CD4-positive, alpha-beta T cell treated with Interleukin-2 at 100 ng/mL for 4 hours (primary cell): ENCODE measurements at places on chromosomes 1 and 21.

GRCh38 chr1:150842343-150842742, 34.1 kb downstream of the ARNT start:
- no peak for DNase-seq

- DNase-seq = no peak
These were observed 22.8 kb upstream of the CDK18 start for GRCh38 chr1:205481629-205482151.

DNA sequence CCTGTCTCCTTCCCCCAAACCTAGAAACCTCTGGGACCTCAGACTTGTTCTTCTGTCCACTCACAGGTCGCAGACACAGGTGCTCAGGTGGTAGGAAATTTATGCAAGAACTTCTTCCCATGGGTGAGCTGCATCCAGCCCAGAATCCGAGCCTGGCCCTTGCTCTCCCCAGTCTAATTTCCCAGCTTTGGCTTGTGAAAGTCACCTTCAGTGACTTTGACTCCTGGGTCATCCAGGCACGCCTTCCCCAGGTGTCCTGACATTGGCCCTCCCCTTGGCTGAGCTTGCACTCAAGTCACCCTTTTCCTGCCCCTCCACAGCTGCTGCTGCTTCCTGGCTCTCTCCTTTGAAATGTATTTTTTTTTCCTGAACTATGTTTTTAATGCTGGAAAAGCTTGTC, 6.6 kb downstream of the IPO13 start:
- DNase-seq = no peak

DNA sequence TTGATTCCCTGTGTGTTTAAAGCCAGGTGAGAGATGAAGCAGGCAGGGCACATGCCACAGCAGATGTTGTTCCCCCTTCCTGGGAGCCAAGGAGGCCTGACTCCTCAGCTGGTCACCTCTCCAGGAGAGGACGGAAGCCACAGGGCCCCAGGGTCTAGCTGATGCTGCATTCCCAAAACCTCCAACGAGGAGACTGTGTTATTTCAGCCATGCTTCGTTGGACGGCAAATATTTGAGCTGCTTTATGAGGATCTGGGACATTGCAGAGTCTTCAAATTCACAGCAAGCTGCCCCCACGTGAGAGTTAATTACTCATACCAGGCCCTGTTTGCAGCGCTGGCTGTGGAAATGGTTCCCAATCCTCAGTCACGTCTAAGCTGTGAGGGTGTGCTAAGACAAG, 85.3 kb downstream of the CDC7 start:
- no peak for DNase-seq

- DNase-seq = no peak
These were observed 160.0 kb downstream of the NEGR1 start for GRCh38 chr1:72122099-72122880.

DNA sequence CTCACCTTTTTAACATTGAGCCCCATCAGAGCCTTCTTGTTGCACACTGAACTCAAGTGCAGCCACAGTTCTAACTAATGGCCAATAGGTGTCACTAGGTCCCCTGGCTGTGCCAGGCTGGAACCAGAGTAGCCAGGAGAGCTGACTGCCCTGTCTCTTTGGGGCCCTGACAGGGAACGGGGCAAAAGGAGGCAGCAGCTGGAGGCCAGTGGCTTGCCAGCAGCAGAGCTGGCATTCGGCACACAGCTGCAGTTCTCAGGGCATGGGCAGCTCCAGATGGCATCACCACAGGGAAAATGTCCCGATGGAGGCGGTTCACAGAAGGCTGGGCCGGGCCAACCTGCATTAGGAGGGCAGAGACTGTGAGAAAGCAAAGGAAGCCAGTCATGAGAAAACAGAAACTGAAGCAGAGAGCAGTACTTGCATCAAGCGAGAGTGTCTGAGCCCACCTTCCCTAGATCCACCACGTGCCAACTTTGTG, 188.6 kb downstream of the FCRL5 start:
- no peak for DNase-seq

DNA sequence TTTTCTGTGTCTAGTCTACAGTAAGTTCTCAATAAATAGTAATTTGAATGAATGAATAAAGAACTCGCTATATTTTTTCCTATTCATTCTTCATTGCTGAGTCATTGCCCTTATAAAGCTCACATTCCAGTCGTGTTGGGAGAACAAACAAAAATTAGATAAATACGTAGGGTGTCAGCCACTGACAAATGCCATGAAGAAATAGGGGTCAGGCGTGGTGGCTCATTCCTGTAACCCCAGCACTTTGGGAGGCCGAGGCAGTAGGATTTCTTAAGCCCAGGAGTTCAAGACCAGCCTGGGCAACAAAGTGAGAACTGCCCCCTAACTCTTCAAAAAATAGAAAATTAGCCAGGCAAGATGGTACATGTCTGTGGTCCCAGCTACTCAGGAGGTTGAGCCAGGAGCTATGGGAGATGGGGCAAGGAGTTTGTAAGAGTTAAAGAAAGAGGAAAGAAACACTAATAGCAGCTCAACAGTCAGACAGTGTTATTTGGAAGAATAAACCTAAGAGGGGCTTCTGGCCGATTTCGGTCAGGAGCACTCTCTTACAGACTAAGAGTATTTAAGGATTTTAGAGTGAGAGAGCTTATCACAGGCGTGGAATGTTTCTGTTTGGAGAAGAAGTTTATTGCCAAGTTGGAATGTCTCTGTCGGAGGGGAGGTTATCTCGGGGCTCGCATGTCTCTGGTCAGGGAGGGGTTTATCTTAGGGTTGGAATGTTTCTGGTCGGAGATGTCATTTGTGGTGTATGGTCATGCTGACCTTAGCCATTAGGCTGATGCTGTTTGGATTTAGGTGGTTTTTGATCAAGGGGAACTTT, 1.8 kb upstream of the CHML start:
- DNase-seq = no peak
